Activated CD4-positive, CD25-positive, alpha-beta regulatory T cell treated with anti-CD3 and anti-CD28 coated beads, Interleukin-2, amount 50 U/mL, for 24 hours (primary cell): ENCODE measurements at places on chromosomes 3 and 15.

- ATAC-seq: no peak
Measured at GRCh38 chr15:65375871-65376607, 1.8 kb downstream of the IGDCC3 start.

- ATAC-seq: no peak
Measured at GRCh38 chr3:120469882-120470301, 19.1 kb upstream of the FSTL1 start.

- no peak for ATAC-seq
Measured at GRCh38 chr3:55252921-55253320, 234.2 kb downstream of the WNT5A start.

- no peak for ATAC-seq
Measured at GRCh38 chr3:188343894-188344293, 189.9 kb downstream of the LPP start.

DNA sequence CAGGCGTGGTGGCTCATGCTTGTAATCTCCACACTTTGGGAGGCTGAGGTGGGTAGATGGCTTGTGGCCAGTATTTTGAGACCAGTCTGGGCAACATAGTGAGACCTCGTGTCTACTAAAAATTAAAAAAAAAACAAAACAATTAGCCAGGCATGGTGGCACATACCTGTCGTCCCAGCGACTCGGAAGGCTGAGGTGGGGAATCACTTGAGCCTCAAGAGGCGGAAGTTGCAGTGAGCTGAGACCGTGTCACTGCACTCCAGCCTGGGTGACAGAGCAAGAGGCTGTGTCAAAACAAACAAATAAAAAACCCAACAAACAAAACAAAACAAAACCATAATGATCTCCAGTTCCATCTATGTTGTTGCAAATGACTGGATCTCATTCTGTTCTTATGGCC lies 341.3 kb upstream of the CFAP20DC start:
- ATAC-seq: no peak

DNA sequence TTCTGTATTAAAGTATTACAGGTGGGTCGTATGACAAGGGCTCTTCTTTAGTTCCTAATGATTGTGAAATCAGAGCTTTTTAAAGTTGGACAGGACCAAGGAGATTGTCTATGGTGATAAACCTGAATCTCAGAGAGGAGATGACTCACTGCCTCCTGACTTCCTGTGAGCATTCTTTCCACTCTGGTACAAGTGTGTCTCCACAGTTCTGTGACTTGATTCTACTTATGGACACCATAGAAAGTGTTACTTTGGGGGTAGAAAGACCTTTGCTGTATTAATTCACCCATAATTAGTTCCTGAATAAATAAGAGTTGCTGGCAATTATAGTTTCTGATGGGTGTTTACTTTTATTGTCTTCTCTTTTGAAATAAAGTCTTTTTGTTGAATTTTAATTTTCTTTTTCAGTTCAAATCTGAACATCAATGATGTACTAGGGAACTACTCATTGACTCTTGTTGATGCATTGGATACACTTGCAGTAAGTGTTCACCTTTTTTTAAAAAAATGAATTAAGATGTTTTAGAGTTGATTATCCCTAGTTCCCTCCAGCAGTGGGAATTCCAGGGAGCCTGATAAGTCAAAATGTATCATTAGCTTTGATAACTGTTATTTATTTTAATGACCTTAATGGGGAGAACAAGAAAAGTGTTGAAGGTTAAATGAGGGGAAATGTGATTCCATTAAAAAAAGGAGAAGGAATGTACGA lies 7.4 kb downstream of the EDEM1 start:
- peak; percentile 42 for ATAC-seq

GRCh38 chr15:55907797-55908196 lies 85.6 kb downstream of the NEDD4 start:
- no peak for ATAC-seq

DNA sequence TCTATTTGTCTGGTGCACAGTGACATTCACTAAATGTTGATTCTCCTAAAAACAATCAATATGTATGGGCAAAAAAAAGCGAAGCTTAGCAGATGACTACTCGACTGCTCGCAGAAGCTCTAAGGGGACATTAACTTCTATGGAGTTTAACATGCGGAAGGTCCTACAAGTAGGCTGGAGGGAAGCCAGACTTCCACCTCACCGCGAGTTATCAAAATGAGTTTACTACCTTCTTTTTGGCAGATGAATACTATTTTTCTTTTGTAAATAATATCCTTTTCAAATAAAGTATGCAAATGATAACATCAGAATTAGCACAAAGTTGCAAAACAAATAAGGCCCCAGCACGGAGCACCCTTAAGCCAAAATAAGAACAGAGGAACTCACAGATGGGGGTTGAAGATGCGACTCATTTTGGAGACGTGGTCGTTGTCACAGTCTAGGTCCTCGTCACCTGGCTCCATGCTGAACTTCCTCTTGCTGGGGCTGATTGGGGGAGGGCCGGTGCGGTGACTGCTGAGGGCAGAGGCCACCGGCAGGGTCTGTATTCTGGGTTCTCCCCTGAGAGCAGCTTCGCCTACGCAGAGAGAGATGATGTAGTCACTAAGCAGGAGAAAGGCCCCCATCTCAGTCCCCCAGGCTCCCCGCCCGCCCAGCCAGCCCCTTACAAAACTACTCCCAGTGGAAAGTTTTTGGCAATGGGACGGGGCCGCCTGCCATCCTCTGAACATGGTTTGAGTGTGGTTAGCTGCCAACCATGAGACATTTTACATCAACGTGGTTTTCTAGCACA lies 42.1 kb downstream of the VGLL4 start:
- peak; percentile 53 for ATAC-seq

DNA sequence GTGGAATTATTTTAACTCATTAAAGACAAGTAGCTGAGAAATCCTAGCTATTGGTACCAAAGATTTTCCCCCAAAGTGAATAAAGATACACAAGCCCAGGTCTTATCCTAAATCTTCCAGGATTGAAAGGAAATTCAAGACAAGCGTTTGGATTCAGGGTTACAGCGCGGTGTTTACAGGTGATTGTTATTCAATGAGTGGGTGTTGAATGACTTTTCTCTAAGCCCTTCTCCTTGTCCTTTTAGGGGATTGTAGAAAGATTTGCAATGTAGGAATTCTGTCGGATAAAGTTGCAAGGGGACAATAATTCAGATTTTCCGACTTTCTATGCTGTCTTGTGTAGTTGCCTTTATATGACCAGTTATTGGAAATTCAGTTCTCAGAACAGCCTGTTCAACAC lies 57.2 kb downstream of the USP13 start:
- ATAC-seq: no peak

DNA sequence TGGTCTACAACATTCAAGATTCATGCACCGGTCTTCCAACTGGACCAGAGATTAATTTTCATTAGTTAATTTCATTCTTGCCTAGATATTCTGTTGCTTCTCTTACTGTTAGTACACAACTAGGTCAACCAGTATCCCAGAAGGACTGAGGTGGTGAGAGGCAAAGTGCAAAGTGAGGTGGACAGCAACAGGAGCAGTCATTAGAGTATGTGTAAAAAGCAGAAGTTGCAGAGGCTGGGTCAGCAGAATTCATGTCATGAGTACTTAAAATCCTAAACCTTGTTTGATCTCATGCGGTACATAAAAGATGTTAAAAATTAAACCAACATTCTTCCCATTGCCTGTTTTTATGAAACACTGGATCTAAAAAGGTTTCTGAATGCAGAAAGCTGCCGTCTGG lies 46.7 kb downstream of the PARP14 start:
- ATAC-seq: no peak

GRCh38 chr3:195692354-195692685 lies 28.5 kb upstream of the MUC20 start:
- ATAC-seq: no peak

DNA sequence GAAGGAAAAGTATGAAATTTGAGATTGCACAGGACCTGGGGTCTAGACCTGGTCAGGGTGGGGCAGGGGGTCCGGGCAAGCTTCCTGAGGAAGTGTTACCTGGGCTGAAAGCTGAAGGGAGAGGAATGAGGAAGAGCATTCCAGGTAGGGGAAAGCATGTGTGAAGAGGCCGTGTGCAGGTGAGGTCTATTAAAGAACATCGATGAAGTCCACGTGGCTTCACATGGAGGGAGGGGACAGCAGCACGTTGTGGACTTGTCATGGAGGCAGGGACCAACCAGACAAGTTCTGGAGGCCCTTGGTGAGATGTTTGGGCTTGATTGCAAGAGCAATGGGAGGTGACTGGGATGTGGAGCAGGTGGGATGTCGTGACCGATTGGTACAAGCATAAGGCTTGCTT lies 47.1 kb downstream of the IDH2 start:
- ATAC-seq: no peak

- no peak for ATAC-seq
Measured at GRCh38 chr3:37041546-37042195, 48.4 kb downstream of the MLH1 start.

GRCh38 chr15:101439920-101440319 lies 49.6 kb downstream of the PCSK6 start:
- ATAC-seq: no peak

GRCh38 chr3:156790156-156790555 lies 36.0 kb upstream of the LEKR1 start:
- ATAC-seq: no peak

DNA sequence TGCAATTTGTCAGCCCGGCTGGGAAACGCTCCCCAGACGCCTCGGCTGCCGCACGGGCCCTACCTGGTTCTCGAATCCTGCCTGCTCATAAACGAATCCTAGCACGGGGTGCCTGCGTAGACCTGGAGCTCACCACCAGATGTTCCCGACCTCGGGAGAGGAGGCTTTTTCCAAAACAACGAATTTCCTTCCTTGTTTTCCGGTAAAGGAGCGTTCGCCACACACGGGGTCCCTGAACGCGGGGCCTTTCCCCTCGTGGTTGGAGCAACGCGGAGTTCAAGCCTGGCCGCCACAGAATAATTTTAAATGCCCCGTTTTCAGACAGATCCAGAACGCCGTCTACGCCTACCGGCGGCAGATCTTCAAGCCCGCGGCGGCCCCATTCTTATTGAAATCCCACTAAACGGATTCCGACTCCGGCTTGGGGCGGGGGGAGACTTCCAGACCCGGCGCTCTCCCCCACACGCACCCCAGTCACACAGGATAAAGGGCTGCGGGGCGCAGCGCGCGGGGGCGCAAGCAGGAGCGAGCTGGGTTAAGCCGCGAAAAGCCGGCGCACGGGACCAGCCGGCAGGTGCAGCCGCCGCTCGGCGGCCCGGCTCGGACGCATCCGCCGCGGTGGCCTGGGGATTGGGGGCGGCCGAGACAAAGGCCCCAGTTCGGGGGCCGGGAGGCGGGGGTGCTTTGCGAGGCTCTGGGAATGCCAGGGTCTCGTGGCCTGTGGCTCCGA lies 895 bp downstream of the GATA2 start:
- no peak for ATAC-seq

DNA sequence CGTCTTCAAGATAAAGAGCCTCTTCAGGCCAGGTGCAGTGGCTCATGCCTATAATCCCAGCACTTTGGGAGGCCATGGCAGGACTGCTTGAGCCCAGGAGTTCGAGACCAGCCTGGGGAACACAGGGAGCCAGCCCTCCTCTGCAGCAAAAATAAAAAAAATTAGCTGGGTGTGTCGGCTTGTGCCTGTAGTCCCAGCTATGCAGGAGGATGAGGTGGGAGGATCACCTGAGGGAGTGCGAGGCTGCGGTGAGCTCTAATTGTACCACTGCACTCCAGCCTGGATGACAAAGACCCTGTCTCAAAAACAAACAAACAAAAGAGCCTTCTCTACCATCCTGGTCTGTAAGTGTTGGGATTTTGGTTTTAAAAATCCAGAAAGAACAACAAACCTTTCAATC lies 11.1 kb downstream of the WDR53 start:
- no peak for ATAC-seq

DNA sequence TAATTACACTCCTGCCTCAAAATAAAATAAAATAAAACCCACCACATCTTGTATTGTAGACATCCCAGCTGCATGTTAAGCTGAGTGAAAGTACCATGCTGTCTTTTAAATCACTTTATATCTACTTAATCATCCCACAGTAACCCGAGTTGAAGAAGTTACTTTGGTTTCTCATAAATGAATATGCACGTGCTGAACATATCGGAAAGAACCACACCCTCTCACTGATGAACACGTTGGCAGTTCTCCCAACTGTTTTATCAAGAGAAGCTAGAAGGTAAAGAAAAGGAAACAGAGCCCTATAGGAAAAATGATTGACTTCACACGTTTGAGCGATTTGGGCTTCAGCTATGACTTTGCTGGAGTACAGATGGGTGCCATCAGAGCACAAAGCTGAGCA lies 15.9 kb upstream of the TM4SF19 start:
- no peak for ATAC-seq

GRCh38 chr3:54243960-54244682 lies 121.8 kb downstream of the CACNA2D3 start:
- no peak for ATAC-seq

DNA sequence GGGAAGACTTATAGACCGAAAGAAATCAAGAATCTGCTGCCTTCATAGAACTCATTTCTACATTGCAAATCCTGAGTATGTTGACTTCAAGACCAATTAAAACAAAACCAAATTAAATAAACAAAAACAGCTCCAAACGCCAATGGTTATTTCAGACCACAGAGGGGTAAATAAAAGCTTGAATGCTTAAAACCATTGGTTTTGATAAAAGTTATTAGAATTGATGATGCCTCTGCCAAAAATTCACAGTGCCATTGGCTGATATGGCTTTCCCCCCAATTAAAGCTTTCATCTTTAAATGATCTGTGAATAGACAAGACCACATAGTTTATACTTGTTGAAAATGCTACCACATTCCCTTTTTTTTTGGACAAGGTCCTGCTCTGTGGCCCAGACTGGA lies 188.5 kb downstream of the NFKBIZ start:
- no peak for ATAC-seq

DNA sequence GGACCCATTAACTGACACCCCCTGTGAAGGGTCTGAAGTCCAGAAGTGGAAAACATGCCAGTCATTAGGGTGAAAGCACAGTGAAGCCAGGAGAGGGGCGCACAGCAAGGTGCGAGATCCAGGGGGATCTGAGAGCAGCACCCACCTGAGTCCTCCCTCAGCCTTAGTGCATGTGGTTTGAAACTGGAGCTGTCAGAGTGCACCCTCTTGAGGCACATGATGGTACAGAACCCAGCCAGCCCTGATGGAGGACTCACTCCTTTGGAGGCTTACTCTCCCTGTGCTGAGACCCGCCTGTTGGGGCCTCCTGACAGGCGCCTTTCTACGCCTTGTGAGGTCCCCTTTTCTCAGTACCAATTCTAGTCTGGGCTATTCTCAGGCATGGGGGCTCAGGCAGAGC lies 77.8 kb downstream of the IL20RB start:
- ATAC-seq: no peak

DNA sequence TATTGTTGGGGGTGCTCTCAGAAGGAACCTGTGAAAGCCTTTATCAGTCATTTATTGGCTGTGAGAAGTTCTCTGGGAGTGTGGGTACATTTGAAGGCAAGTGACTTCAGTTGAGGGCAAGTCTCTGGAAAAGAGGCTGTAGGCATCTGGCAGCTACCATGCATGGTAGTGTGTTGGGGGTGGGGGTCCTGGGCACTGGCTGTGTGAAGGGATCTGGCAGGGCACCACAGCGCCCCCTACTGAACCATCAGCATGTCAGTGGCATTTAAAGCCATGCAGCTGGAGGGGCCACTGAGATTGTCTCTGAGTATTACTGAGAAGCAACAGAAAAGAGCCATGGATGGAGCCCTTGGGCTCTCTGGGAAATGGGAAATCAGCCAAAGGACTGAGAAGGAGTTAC lies 30.6 kb downstream of the CRTAP start:
- ATAC-seq: no peak

- no peak for ATAC-seq
Measured at GRCh38 chr3:193187070-193187722, 53.8 kb upstream of the PLAAT1 start.

- no peak for ATAC-seq
Measured at GRCh38 chr15:36175741-36176291, 403.6 kb upstream of the CDIN1 start.

- no peak for ATAC-seq
Measured at GRCh38 chr15:48423896-48424475, 92.8 kb downstream of the DUT start.
